ENCODE measurements at places on chromosomes 1 and 21.

- no peak for DNase-seq
Observed at GRCh38 chr1:203151362-203152157, 24.0 kb downstream of the ADORA1 start.

DNA sequence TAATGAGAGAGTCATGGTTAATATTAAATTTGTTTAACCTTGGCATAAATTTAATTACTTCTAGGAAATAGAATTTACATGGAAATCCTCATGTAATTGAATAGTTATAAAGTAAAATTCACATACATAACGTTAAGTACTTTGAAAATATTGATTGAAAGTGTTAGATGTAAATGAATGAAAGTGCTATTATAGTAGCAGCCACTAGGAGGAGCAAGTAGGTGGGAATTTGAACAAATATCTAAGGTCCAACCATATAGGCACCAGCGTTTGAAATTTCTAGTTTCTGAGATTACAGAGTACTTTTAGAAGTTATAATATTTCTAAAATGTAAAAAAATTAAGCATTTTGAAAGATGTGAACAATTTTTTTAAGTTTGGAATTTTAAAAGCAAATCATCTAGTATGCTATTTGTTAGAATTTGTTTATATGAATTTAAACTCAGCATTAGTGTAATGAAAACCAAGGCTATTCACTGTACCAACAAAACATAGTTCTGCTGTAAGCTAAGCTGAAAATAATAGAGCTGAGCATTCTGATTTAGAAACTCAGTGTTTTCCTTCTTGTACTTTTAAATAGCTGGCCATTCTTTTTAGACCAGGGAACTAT is 3.3 kb downstream of the B3GALT2 start:
- peak; percentile 4 for DNase-seq

DNA sequence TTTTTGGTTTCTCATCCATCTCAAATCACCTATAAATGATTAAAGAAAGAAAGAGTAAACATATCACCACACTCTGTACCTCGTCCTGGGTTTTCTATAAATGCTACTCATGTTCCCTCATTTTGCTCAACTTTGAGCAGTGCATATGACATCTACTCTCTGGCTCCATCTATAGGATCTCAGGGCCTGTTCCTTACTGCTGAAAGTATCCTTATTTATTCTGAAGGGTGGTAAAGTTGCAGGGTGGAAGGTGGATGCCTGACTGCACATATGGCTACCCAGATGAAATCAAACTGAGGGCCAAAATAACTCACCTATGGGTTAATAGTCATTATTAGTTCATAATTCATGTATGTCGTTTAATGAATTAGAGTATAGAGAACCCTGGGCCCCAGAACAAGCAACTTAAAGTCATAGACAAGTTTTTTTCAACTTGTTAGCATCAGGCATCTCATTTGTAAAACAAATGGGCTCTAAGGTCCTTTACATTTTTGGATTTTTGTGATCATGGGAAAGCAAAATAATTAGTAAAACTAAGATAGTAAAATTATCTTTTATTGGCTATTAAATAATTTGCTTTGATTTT is 46.5 kb downstream of the NCF2 start:
- no peak for DNase-seq

DNA sequence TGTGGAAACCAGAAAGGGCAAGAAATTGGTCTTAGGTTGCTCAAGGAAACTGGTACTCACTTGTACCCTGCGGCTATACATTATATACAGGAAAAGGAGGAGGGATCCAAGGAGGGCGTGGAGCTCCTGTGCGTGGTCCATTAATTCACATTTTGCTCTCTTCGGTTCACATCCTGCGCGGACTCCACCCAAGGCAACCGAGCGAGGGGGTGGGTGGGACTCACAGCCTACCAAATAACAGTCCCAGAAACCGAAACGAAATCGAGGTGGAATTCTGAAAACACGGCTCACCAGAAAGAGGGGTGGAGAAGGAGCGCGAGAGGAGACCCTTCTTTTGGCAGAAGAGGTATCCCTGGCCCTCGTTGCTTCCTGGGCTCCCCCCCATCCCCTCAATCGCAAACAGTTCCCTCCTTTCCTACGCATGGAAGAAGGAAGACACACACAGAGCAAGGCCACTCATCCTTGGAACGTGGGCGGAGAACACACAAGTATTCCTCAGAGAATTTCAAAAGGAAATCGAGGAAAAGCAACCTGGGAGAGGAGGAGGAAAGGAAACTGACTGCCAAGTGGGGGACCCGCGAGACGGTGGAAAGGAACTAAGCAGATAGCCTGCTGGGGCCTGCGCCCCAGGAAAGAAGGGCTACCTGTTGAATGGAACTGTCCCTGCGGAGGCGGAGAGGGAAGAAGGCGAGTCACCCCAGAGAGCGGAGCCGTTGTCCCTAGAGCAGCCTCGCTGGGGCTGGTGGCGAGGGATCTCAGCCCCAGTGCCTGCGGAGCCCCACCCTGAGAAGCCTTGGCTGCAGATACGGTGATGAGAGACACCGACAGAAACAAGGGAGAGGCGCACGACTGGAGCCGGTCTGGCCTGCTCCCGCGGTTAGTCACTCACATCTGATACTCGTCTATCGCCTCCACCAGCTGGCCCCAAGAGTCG is 705 bp downstream of the AIDA start:
- DNase-seq: peak; percentile 51

DNA sequence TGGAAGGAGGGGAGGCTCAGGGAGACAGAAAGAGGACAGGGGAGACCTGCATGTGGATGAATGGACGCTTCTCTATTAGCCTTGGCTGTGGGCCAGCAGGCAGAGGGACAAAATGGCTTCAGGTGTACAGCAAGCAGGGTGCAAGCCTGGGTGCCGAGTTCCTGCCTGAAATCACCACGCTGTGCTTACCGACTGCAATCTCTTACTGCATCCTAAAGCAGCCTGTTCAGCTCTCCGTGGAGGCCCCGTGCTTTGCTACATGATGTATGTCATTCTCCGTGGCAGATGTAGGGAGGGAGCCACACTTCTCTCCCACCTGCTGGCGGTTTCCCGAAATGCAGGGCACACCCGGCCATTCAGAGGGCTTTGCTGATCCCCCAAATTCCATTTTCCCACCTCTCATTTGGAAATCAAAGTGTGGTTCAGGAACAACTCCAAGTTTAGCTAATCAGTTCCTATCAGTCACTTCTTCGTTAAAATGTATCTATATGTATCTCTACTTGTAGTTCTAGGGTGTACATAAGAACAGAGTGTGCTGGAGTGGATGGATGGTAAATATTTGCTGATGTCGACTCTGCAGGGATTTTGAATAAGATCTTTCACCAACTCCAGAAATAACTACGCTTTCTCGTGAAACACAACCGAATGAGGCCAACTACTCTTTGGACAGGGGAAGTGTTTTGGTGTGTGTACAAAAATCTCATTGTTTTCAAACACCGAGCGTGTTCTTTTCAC is 122.3 kb upstream of the BACE2 start:
- DNase-seq: no peak

GRCh38 chr1:31326461-31326860 is 29.6 kb downstream of the ZCCHC17 start:
- no peak for DNase-seq
